ENCODE measurements at places on chromosomes 13 and 19. TPM values are rescaled to one million over a fixed set of nuclear protein-coding genes. Genes with fewer than 3 reads are reported as not detected.
A peak's percentile ranks its signal among the peaks of the same experiment; 100 is the strongest.

Gene LILRA5
- total RNA-seq: 1.4 TPM

Gene SPACA4
- not detected for total RNA-seq

Gene PRR36
- total RNA-seq: 0.27 TPM

Gene VSIG10L
- total RNA-seq: 1.00 TPM

GRCh38 chr13:106536244-106537034, 977 bp upstream of the EFNB2 start:
- peak; percentile 91 for DNase-seq
- peak overlapping the region; percentile 77 for H3K27ac ChIP-seq
- peak overlapping the region; percentile 65 for H3K4me3 ChIP-seq
- no peaks in the 10 kb centered on the region for H3K27me3 ChIP-seq

- H3K27me3 ChIP-seq: no peaks in the 10 kb centered on the region
- H3K4me1 ChIP-seq: peaks cover 70% of the 10 kb centered on the region
- peak overlapping the region; percentile 94 for H3K27ac ChIP-seq
- DNase-seq: peak; percentile 92
These were observed 13.3 kb downstream of the ARRDC2 start for GRCh38 chr19:18021121-18021755.

GRCh38 chr19:33402421-33403220, 29.1 kb downstream of the CEBPG start:
- no peaks in the 10 kb centered on the region for H3K27me3 ChIP-seq
- H3K36me3 ChIP-seq: no peaks in the 10 kb centered on the region
- DNase-seq: peak; percentile 57
- no peak overlapping the region for H3K4me3 ChIP-seq
- no peak overlapping the region for H3K27ac ChIP-seq
